Left renal pelvis (tissue), 4 donors: ENCODE measurements at places on chromosomes 3 and 15.
A peak's percentile ranks its signal among the peaks of the same experiment; 100 is the strongest.

- no peak for DNase-seq
These were observed 514 bp downstream of the PLS1 start for GRCh38 chr3:142596726-142597088.

GRCh38 chr3:41854956-41855355, 106.9 kb downstream of the ULK4 start:
- DNase-seq = no peak

GRCh38 chr15:74128785-74129585, 1.4 kb upstream of the ISLR2 start:
- DNase-seq = no peak

GRCh38 chr3:188385295-188385694, 231.3 kb downstream of the LPP start:
- no peak for DNase-seq

DNA sequence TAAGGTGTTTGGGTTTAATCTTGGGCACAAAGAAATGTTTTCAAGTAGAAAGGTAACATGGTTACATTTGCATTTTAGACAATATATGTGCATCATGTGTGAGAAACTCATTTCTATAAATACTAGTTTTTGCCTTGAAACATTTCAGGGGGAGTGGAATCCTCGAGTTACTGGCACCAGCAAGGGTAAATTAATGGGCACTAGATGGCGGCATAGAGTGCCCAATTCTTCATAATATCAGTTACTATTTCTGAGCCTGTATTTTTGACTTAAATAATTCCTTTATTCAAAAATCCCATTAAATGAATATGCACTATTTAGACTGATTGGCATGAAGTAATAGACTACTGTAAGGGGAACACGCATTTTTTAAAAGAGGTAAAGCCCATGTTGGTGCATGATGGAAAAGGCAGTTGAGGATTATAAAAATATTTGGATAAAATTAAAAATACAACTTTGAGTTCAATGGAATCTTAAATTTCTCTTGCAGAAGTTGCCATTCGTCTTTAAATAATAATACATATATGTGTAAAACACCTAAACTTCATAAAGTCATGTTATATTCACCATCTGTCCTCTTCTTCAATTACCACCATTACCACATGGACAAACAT, 106.3 kb downstream of the ZBTB20 start:
- no peak for DNase-seq

DNA sequence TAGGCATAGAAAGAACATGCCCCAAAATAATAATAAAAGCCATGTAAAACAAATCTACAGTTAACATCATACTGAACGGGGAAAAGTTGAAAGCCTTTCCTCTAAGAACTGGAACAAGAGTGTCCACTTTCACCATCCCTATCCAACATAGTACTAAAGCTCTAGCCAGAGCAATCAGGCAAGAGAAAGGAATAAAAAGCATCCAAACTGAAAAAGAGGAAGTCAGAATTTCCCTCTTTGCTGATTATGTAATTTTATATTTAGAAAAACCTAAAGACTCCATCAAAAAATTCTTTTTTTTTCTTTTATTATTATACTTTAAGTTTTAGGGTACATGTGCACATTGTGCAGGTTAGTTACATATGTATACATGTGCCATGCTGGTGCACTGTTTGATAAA, 661.6 kb upstream of the CBLB start:
- no peak for DNase-seq

DNA sequence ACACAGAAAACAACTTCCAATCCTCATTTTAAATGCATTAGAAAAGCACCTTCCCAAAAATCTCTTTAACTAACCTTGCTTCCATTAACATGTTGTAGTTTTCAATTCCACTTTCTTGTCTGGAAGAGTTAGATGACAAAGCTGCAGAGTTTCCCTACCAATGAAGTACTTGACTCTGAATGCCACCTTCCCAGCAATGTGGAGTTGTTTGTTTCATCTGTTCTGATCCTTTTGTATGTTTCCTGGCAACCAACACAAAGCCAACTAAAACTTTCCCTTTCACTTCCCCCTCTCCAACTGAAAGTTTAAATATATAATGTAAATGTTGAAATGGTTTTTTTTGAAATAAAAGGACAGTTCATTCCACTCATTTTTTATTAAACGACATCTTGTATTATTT, at the start of gene WDR49:
TSS of gene WDR49 (minus strand) at position 183 of the 400 bp plus-strand sequence. CDS start 517 bp downstream, outside the sequence.
- no peak for DNase-seq

DNA sequence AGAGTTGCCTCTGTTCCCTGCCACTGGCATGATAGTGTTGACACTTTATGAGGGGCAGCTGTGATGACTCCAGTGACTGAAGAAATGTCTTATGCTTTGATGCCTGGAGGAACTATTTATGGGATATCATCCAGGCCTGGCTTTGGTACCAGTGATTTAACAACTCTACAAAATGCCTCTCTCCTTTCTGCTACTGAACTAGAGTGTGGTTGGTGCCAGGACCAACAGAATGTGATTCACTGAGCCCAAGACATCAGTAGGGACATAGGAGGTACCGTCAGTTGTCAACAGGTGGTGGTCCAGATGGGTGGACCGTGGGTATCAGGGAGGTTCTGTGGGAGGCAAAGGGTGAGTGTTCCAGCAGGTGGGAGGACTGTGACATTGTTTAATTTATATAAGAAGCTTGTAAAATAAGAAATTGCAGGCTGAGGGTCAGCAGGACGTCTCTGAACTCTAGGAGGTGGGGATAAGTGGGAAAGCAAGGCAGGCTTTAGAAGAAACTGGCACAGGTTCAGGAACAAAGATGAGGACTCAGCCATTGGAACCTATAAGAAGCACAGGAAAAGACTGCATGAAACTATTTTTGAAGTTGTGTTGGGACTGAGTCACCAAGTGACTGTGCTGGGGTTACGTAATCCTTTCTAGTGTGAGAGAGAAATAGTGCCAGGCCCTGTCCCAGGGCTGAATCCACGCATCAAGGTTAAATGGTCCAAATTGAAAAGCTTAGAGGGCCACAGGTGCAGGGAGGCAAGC, 28.5 kb upstream of the SLC7A14 start:
- DNase-seq = no peak

GRCh38 chr15:47194718-47195117, 522.6 kb upstream of the SEMA6D start:
- no peak for DNase-seq

DNA sequence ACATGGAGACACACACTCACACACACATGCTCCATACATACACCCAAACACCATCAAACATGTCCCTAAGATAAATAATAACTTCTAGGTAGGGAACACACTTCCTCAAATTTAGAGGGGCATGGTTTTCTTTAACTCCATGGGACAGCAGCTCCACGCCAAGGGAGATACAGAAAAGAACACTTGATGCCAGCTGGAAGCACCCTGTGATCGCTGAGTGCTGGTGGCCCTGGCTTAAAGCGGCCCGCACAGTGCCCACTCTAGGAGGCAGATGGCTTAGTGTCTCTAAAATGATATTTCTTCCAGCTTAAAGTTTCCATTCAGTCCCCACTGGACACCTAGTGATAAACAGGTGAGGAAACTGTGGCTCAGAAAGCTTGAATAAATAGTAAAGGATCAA, 232.9 kb downstream of the UACA start:
- DNase-seq = no peak

- DNase-seq = no peak
These were observed 20.1 kb upstream of the CD47 start for GRCh38 chr3:108110934-108111333.

DNA sequence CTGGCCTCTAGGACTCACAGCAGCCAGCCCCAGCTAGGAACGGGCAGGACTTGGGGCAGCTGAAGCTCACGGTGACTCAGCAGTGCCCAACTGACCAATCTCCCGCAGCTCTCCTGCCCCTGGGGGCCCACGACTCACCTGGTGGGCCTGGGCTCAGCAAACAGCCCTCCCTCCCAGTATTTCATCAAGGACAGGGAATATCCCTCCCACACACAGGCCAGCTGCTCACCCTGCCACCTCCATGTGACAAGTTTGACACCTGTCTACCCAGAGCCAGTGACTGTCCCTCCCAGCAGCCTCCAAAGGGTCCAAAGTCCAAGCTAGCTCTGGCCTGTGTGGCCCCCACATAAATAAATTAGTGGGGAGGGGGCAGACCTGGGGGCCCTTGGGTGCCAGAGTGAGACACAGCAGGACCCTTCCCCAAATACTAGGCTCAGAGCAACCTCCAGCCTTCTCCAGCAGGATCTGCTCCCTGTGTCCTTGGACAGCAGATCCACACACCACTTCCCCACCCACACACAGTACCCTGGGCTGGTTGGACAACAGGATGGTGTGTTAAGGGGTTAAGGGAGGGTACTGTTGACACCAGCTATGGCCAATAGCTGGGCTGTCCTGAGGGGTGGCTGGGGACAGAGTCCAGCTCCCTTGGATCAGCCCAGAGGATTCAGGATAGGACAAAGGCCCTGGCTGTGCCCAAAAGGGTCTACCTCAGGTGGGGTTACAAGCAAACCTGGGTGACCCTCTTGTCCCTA, 4.3 kb downstream of the GNAT1 start:
- no peak for DNase-seq

DNA sequence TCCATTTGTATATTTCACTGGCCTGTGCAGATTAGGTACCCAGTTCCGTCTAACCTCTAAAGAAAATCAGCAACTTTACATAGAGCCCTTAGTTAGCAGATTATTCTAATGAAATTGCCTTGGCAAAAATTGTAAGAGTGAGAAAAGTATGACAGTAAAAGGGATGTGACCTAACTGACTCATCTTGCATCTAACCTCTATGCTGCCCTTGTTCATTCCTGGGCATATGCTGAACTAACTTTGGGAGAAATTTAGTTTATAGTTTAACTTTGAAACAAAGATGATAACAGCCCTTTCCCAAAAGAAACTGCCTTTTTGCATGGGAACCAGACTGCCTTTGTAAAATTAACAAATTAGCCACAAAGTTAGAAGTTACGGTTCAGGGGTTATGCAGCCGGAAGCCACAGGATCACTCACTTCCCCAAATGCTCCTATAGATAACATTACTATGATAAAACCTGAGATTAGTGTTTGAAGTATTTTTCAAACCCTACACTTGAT, 839.8 kb upstream of the ALCAM start:
- DNase-seq = no peak

DNA sequence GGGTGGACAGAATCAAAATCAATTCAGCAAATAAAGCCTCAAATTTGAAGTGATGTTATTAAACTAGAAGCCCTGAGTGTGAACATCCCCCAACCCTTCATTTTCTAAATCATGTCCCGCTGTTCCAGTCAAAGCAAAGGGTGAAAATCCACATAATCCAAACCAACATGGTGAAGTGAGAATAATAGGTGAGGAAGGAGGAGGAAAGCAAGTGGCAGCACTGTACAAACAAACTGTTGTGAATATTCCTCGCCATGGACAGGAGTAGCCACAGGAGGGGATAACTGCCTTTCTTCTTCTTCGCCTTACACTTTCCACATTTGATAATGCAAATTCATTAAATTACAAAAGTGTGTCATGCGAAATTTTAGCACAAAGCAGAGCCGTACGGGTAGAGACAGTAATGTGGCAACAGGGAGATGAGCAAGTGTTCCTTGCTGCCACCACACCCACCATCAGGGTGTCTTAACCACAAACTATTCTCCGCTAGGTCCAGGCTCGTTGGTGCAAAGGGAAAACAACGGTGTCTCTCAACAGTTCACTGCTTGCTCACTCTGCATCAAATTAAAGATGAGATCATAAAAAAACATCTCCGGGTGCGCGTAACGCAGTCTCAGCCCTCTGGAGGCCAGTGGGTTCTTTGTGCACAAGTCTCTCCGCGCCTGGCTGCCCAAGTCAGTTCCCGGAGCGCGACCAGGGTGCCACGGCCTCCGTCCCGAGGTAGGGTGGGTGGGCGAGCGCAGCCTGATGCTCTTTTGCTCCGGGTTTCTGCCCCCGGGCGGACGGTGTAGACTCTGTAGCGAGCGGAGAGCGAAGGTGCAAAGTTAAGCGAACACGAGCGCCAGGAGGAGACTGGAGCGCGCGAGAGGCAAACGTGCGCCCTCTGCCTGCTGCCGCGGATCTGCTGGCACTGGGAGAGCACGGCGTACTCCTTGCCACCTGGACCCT, 6.7 kb downstream of the EPHA3 start:
- peak; percentile 62 for DNase-seq

DNA sequence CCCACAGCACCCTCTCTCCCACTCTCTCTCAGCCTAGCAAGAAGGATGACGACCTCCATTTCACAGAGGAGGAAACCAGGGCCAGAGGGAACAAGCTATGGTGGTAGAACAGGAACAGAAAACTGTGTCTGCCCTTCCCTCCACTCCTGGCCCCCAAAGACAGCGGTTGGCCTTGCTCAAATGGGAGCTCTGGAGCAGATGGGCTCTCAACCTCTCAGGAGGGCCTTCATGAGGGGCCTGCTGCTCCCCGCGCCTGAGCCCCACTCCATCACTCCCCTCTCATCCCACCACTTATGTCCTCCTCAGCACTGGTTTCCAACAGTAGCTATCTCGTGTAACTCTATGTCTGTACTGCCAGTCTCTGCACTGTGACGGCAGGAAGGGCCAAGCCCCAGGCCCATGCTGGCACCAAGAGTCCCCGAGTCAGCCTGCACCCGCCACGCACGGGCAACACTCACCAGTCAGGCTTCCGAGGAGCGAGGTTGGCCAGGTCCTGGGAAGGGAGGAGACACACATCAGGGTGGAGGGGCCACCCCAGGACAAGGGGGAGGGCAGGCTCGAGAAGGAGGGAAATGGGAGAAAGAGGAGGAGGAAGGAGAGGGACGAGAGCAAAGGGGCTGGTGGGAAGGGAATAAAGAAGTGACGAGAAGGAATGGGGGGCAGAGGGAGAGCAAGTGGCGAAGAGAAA, 45.5 kb downstream of the PTH1R start:
- no peak for DNase-seq

GRCh38 chr15:47744496-47744895, 27.2 kb downstream of the SEMA6D start:
- no peak for DNase-seq

- DNase-seq = no peak
These were observed 86.2 kb downstream of the EPHB1 start for GRCh38 chr3:134881305-134881704.

DNA sequence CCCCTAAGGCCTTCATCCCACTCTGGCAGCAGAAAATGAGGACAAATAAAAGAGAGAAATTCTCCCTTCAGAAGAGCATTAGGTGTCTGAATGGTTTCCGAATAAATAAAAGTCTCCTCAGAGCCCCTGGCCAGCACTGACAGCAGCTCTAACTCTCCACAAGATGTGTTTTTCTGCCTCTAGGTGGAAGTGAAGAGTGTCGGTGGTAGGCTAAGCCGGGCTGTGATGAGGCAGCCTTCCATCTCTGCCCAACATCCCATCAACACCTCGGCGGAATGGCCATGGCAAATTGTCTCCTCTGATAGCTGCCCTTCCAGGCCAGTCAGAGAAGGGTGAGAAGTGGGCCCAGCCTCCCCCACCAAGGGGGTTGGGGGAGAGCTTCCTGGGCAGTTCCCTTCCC, 6.3 kb upstream of the CACNA2D2 start:
- no peak for DNase-seq

DNA sequence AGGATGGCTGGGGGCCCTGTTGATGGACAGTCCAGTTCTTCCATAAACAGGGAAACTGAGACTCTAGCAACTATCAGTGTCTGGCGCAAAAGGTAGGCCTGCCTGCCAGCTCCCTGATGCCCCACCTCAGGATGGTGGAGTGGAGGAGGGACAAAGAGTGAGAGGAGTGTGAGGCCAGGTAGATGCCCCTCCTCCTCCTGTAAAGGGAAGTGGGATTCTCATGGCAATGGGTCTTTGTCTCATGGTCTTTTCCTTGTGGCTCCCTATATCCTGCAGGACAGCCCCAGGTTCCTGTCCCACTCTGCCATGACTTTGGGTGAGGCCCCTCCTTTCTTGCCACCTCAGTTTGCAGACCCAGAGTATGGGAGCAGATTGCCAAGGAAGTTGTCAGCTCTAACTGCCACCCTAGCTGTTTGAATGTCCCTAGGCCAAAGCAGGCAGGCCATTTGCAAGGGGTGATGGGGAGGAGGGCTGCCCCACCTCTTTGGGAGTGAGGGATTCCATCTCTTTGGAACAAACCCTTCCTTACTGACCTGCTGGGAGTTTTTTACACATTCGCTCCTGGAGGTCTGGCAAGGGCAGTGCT, 2.8 kb upstream of the DNAH1 start:
- no peak for DNase-seq
